Fibroblast of villous mesenchyme (primary cell): ENCODE measurements at places on chromosomes 1 and 21.

DNA sequence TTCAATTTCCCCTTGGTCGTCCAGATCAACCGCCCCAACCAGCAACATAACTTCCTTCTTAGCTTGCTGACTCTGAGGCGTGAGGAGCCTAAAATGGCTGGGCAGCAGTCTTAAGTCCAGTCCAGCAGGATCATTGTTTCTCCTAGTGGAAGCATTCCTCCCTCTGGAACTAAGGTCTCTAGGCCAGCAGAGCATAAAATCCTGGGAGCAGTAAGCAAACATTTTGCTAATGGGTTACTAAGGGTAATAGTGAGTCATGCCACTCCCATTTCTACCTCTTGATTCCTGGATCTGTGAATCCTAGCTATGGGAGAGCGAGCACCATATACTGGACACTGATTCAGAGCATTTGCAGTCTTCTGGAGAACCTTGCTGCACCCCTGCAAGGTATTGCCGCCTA, 59.9 kb downstream of the ADSS2 start:
- peak; percentile 23 for DNase-seq

GRCh38 chr1:11862890-11863289, 4.1 kb upstream of the NPPB start:
- DNase-seq: no peak

GRCh38 chr1:89999208-89999607, 4.3 kb downstream of the ZNF326 start:
- DNase-seq: peak; percentile 21

GRCh38 chr1:110138956-110139355, 11.3 kb upstream of the SLC6A17 start:
- no peak for DNase-seq

GRCh38 chr21:43348801-43349261, 78.1 kb downstream of the SIK1 start:
- peak; percentile 33 for DNase-seq
